ENCODE measurements at places on chromosomes 4 and X. TPM values are rescaled to one million over a fixed set of nuclear protein-coding genes. Genes with fewer than 3 reads are reported as not detected.
A peak's percentile ranks its signal among the peaks of the same experiment; 100 is the strongest.

- no peak for DNase-seq
These were observed 98.9 kb downstream of the LARP1B start for GRCh38 chr4:128159967-128160366.

The CTAG2 gene
- total RNA-seq, result not detected

GRCh38 chrX:21747558-21747957, 10.4 kb downstream of the SMPX start:
- DNase-seq, result no peak

GRCh38 chrX:132389480-132389879, 99.4 kb downstream of the MBNL3 start:
- DNase-seq, result no peak

The CXCL3 gene
- total RNA-seq, result not detected

DNA sequence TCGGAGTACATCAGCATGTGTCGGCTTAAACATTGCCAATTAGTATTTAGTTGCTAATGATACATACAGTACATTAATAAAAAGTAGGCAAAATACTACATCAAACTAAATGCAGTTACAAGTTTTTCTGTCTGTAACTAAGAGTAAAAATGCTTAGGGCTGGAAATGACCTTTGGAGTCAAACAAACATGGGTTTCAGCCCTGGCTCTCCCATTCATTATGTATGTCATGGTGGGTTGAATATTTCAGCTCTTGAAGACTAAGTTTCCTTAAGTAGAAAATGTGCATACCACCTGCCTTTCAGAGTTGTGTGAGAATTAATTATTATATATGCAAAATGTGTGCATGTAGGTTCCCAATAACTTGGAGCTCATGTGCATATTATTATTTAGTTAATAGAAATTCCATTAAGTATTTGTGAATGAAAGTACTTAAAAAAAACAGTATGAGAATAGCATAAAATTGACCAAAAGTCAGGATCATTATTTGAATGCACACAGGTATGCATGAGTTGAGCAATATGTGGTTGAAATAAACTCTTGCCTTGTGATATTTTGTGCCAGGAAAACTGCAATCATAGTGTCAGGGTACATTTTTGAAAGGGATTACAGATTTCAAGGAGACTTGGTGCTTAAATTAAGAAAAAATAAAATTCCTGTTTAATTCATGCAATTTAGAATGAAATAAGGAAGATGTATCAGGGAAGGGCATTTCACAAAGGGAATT, 2048.7 kb downstream of the PCDH7 start:
- no peak for DNase-seq

DNA sequence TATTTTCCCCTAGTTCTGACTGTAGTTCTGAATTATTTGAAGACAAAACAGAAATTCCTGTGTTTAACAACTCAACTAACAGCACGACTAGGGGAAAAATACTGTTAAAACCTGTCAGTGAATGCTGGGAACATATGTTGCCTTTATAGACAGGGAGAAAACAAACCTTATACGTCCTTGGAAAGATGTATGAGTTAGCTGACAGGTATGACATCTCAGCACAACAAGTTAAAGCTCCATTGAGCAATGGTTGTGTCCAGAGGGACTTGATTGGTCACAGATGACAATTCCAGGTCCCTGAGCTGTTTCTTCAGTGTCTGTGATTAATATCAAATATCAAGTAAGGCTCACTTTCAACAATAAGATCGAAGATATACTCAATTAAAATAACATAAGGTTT, 58.2 kb upstream of the DDIT4L start:
- no peak for DNase-seq

The SH3RF1 gene
- 10.0 TPM for total RNA-seq

The VEGFC gene
- 4.2 TPM for total RNA-seq

The USP17L12 gene
- total RNA-seq, result not detected

The PNMA6A gene
- 3.7 TPM for total RNA-seq

The GAGE2A gene
- total RNA-seq, result not detected

DNA sequence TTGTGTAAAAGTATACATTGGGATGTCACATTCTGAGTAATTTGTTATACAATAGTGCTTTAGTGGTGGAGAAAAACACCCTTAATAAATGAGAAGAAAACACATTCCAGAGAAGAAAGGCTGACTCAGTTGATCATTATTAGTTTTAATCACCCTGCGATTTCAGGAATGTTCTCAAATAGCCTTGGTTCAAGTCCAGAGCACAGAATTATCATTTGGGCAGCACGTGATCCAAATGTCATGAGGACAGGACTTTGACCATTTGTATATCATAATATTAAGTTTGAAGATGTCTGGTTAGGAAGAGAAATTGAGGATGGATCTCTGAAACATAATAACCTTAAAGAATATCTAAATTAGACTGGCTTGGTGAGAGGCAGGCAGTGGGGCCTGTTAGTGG, 1434.3 kb upstream of the TENM3 start:
- no peak for DNase-seq

The GLOD5 gene
- not detected for total RNA-seq

GRCh38 chrX:152932598-152933175, 34.8 kb downstream of the ZNF185 start:
- DNase-seq, result no peak

DNA sequence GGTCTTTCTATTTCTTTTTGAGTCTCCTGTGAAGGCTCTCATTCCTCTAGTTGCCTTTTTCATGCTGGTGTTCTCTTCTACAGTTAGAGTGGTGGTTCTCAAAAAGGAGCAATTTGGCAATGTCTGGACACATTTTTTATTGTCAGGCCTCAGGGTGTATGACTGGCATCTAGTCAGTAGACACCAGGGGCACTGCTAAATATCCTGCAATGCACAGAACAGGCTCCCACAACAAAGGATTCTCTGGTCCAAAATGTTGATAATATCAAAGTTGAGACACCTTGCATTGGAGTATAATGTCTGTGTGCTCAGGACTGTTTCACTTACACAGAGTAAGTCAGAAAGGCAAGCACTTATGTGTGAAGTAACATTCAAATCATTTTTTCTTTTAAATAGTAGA, 1360.7 kb downstream of the ADGRL3 start:
- no peak for DNase-seq

The HS3ST1 gene
- total RNA-seq, result 3.3 TPM

DNA sequence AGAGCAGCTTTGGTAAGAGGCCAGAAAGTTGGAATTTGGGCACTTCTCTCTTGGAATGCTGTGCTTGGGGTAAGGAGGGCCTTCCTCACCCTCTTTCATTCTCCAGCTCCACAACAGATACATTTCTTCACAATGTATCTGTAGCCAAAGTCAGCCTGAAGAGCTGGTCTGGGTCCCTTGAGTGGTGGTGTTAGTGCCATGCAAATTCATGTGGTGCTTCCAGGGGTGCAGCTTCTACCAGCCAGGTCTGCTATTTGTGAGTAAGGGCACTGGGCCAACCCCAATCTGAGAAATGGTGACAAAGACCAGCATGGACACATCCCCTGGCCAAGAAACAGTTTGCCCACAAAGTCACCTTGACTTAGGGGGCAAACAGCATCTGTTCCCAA, 17.8 kb downstream of the AMER1 start:
- DNase-seq, result no peak

The LEF1 gene
- 3.3 TPM for total RNA-seq

GRCh38 chrX:123835661-123836371, 24.0 kb upstream of the XIAP start:
- no peak for DNase-seq

The ADH1B gene
- total RNA-seq, result 301 TPM

GRCh38 chr4:150219841-150220240, 141.6 kb downstream of the DCLK2 start:
- no peak for DNase-seq

GRCh38 chrX:114101081-114101480, 482.8 kb upstream of the HTR2C start:
- no peak for DNase-seq

The CC2D2A gene
- total RNA-seq, result 49.6 TPM

- no peak for DNase-seq
These were observed 19.5 kb downstream of the ZNF518B start for GRCh38 chr4:10437735-10438134.

- DNase-seq, result no peak
These were observed 11.1 kb downstream of the STARD8 start for GRCh38 chrX:68658530-68658929.

DNA sequence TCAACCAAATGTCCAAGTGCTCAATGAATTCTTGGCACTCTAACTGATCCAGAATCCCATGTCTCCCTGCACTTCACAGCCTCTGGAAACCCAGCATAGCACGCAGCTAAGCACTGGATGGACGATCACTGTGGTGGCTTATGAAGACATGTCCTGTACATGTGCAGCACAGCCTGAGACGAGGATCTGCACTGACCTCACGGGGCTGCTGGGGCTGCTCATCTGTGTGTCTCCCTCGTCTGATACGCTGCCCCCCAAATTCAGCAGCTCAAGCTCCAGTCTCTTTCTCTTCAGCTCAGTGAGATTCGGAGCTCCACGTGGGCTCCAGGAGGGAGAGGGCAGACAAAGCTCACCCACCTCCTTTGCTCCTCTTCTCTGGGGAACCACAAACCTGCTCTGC, 126.9 kb downstream of the CPZ start:
- no peak for DNase-seq

The CLDN2 gene
- not detected for total RNA-seq

DNA sequence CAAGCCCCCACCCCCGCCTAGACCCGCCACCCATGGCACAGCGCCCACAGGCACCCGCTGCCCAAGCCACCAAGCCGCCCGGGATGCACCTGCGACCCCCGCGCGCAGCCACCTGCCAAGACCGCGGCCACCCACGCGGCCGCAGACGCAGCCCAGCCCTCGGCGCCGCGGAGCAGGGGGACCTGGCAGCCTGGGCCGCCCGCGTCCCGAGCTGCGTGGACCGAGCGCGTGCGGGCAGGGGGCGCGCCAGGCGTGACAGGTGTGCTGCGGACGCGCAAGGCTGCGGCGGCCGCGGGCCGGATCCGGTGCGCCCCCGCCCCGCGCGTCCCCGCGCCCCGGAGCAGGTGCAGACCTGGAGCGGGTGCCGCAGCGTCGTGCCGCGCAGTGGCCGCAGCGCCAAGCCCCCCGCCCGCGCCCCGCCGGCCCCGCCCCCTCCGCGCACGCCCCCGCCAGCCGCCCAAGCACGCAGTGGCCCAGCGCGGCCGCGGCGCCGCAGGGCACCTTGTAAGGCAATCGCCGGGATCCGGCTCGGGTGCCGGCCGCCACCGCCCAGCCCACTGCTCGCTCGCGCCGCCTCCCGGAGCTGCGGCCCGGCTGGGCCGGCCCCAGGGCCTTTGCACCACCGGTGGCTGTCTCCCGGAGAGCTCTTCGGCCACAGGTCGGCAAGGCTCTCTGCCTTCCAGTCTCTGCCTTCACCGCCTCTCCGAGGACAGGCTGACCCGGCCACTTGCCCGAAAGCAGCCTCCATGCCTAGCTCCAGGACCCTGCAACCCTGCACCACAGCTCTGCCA, at the start of gene PNCK:
TSS of gene PNCK (minus strand) at position 386 of the 791 bp plus-strand sequence. CDS start 737 bp downstream, outside the sequence.
- no peak for DNase-seq

DNA sequence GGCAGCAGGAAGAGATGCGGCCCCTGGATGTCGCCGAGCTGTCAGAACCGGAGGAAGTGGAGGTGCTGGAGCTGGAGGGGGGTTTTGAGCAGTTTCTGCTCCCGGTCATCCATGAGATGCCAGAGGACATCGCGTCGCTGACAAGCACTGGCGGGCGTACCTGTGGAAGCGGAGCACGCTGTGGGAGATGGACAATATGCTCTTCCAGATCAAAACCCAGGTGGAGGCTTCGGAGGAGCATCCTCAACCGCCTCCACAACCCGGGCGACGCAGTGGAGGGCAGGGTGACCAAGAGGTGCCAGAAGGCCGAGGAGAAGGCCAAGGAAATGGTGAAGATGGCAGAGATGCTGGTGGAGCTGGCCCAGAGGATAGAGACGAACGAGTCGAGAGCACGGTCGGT, 7.6 kb upstream of the CCNQ start:
- no peak for DNase-seq

The NSDHL gene
- 8.7 TPM for total RNA-seq

DNA sequence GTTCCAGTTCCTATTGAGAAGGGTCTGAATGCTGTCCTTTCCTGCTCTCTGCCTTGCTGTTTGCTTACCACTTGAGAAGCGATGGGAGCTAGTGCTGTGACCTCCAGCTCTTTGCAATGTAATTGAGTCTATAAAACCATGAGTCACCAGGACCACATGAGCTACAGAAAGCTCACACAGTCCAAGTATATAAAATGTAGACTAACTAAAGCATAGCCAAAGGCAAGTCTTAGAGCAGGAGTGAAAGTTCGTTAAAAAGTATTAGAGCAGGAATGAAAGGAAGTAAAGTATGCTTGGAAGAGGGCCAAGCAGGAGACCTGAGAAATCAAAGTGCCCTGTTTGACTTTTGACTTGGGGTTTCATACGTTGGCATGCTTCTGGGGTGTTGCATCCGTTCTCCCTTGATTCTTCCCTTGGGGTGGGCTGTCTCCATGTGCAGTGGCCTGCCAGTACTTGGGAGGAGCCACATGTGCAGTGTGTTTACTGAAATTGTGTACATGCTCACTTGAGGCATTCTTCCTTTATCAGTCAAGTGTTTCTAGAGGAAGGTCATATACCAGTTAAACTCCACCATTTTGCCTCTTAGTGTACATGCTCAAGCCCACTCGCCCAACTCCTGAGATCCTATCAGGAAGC, 71.3 kb upstream of the KIT start:
- no peak for DNase-seq

GRCh38 chrX:48597353-48598264, at the start of gene WDR13:
Gene WDR13 (plus strand): TSS chrX:48597492. CDS start chrX:48597997, 505 bp downstream.
- DNase-seq, result peak; percentile 96

GRCh38 chr4:52600275-52600674, 58.8 kb downstream of the USP46 start:
- no peak for DNase-seq

- DNase-seq, result no peak
These were observed 1402.4 kb downstream of the FAM133A start for GRCh38 chrX:95076449-95076848.

GRCh38 chr4:119627267-119628255, 1.0 kb downstream of the PDE5A start:
- DNase-seq, result peak; percentile 93

The IL1RAPL1 gene
- total RNA-seq, result 0.45 TPM

DNA sequence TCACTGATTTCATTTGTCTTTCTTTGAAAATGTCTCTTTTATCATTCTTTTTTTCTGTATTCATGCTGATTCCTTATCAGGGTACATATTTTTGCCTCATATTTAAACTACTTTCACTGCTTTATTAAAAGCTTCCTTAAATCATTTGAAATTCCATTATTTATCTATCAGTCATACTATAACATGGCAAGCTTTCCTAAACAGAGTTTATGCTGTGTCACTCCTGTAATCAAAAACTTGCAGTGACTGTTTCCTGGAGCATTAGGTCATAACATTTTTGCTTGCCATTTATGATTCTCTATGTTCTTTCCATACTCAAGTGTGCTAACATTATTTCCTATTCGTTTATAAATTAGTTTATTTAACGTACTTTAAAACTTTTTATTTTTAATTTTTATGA, 203.7 kb downstream of the BMPR1B start:
- DNase-seq, result no peak

The DRP2 gene
- total RNA-seq, result 0.42 TPM

GRCh38 chrX:100830547-100830946, 10.4 kb downstream of the CSTF2 start:
- no peak for DNase-seq

Measured in esophagus muscularis mucosa (tissue), 4 donors.